ENCODE measurements at places on chromosomes 12 and 14.

- no peak for DNase-seq
Observed at GRCh38 chr12:461425-461824, 1.7 kb downstream of the B4GALNT3 start.

DNA sequence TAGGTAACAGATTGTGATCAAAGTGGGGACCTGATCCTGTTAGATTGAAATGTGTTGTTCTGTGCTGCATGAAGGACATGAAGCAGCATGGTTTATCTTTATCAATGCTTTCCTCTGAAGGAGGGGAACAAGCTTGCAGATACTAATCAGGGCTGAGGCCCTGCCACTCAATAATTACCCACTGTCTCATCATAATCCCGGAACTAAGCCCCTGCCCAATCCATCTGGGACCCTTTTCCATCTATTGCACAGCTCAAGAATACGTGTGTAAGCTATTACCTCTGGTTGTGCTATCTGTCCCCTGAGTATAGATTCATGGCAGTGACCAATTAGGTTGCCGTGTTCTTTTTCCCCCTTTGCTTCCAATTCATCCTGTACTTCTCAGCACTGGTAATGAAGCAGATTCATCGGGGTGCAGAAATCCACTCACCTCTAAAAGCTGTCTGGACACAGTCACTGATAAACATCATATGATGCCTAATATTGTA, 67.8 kb downstream of the OTX2 start:
- no peak for DNase-seq

GRCh38 chr14:69468949-69469348, 15.6 kb upstream of the PLEKHD1 start:
- no peak for DNase-seq

DNA sequence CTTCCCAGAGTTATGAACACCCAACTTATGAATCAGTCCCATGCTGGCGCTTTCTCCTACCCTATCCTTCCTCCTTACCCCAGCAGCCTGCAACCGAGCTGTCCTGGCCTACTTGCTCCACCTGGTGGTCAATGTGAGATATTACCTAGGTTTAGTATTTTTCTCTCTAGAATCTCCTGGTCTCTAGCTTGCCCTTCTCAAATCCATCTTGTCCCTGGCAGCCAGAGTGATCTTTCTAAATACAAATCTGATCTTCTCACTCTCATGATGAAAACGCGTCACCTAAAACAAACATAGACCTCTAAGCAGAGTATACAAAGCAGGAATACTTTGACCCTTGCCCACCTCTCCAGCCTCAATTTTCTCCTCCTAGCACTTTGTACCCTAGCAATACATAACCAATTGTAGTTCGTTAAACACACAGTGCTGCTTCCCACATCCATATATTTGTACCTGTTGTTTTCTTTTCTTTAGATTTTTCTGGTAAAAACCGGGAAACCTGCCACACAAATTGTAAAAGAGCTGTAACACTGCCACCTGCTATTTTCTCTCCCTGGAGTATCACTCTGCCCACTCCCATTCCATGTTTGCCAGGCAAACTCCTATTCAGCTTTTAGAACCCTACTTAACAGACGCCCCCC, 20.0 kb upstream of the TCP11L2 start:
- DNase-seq: no peak

GRCh38 chr12:56317675-56318074, 1.9 kb upstream of the CNPY2 start:
- DNase-seq: no peak

DNA sequence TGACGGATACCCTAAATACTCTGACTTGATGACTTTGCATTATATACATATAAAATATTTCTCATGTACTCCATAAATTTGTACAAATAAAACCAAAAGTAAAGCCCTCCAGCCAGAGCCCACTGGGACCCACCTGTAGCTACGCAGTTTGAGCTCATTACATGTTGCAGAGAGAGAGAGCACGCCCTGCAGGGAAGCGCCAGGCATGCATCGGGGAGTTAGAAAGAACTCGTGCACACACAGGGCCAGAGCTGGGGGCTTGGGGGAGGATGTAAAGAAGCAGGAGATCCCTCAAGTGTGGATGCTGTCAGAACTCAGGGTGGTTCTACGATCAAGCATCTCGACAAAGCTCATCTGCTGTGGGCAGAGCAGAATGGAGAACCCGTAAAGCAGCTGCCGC, 178.5 kb upstream of the RTL1 start:
- DNase-seq: no peak

- peak; percentile 56 for DNase-seq
Observed at GRCh38 chr12:131830335-131830913, 2.2 kb downstream of the MMP17 start.

DNA sequence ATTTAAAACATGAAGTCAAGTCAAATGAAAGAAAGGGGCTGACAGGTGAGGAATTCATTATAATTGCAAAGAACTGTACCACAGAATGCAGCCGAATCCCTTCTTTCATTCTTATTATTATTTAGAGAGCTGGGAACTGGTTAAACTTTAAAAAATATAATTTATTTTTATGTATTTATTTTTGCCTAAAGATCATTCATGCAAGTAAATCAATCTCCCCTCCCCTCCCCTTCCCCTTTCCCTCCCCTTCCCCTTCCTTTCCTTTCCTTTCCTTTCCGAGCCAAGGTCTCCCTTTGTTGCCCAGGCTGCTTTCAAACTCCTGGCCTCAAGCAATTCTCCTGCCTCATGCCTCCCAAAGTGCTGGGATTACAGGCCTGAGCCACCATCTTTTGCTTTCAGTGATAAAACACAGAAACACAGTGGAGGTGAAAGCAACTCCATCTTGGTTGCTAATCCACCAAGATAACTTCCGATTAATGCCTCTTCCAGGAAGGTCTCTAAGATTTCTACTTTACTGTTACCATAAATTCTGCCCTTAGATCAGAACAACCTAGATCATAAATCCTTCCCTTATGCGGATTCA, 6.0 kb upstream of the UBC start:
- no peak for DNase-seq

- DNase-seq: no peak
Observed at GRCh38 chr12:109462868-109463692, 14.0 kb downstream of the KCTD10 start.

DNA sequence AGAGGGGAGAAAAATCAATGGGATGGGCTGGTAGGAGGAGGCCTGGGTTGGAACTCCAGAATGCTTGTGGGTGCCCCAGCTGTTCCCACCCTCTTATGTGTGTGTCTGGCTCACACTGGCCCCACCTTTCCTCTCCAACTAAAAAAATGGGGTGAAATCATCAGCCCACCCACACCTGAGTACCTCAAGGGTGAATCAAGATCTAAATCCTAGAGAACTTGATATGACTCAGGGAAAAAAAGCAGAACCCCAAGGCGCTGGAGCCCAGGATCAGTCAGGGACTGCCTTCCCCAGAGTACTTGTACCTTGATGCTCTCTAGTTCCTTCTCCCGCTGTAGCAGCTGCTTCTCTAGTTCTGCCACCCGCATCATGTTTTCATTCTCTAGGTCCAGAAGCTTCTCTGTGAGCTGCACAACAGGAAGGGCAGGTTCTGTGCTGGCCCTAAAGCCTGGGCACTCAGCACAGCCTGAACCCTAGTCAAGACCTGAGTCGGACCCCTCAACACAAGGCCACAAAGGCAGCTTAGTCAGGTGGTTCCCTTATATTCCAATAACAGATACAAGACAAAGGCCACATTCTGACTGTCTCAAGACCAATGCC, 29.7 kb downstream of the PRPF40B start:
- DNase-seq: no peak

- no peak for DNase-seq
Observed at GRCh38 chr12:46356655-46357437, 15.7 kb downstream of the SLC38A2 start.

DNA sequence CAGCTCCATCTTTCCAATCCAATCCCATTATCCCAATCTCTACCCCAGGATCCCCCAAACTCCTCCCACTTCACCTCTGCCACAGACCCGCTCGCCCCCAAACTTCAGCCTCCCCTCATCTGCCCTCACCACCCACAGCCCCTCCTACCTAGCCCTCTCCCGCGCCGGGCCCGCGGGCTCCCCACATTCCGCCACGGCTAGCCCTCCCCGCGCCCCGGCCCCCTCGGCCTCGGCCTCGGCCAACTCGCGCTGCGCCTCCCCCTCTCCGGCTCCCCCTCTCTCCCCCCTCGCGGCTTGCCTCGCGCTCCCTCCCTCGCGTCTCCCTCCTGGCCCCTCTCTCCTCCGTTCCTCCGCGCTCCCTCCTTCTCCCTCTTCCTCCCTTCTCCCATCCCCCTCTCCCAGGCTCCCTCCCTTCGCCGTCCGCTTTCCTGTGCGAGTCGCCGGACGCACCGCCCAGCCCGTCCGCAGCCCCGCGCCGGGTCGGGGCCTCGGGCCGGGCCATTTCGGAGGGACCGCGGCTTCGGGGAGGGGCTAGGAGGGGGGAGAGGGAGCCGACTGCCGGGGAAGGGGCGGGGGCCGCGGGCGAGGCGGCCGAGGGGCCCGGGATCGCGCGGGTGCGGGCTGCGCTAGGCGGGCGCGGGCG, at the start of gene ATN1:
Gene ATN1, plus strand, starts transcription at position 581 of the 643 bp plus-strand sequence. CDS start 6,043 bp downstream, outside the sequence.
- DNase-seq: peak; percentile 24

DNA sequence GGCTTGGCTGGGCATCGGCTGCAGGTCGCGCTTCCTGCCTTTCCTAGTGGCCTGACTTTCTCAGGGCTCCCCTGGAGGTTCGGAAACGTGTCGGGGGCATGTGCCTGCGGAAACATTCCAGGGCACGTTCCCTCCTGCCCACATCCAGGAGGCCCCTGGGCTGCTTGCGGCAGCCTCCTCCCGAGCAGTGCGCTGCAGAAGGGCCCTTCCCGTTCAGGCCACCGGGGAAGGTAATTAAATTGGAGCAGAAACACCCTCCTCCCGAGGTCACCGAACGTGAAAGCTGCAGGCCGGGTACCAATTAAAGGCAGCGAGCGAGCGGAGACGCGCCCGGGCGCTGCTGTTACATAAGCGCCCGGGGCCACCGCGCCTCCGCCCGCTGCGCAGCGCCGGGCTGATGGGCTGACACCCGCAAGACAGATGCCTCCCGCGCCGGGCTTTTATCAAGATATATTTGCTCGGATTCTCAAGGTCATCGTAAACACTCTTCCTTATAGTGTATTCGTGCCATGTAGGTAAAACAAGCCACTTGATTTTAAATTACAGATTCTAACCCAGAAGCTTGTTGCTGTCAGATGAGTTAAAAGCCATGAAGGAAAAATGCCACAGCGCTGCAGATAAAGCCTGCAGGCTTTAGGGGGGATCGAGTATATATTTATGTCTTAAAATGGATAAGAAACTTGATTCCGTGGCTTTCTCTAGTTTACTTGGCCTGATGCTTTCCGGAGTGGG, 31.4 kb downstream of the SSPN start:
- peak; percentile 25 for DNase-seq

GRCh38 chr12:121240062-121240420, 30.1 kb downstream of the P2RX4 start:
- DNase-seq: no peak

GRCh38 chr14:35669782-35670181, 135.8 kb downstream of the INSM2 start:
- peak; percentile 96 for DNase-seq

DNA sequence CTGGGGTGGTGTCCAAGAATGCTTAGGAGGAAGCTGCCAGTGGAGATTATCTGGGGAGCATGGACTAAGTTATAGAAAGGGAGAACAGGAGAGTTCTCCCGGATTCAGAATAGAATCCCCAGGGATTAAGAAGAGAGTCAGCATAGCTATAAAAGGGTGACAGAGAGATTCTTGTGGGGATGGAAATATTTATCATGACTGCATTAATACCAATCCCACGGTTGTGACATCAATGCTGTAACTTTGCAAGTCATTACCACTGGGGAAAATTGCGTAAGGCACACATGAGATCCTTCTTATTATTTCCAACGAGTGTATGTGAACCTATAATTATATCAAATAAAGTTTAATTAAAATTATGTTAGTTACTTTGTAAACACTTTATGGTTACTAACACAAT, 447.9 kb upstream of the TMEM132C start:
- no peak for DNase-seq

DNA sequence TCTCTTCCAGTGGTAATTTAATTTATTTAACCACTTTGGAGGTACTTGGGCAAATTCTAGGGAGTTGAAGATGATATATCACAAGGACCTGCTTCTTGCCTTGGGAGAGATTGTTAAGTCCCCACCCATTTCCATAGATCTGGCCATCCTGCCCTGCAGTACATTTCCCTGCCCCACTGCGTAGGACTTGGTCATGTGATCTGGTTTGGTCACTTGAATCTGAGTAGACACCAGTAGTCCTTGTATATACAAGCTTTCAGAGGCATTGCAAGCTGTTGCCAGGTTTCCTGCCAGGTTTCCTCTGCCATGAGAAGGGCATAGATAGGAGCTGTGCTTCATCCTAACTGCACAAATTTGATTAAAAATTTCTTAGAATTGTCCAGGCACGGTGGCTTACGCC, 200.0 kb downstream of the ADAMTS20 start:
- no peak for DNase-seq

GRCh38 chr14:56147986-56148901, 30.0 kb downstream of the PELI2 start:
- DNase-seq: no peak

DNA sequence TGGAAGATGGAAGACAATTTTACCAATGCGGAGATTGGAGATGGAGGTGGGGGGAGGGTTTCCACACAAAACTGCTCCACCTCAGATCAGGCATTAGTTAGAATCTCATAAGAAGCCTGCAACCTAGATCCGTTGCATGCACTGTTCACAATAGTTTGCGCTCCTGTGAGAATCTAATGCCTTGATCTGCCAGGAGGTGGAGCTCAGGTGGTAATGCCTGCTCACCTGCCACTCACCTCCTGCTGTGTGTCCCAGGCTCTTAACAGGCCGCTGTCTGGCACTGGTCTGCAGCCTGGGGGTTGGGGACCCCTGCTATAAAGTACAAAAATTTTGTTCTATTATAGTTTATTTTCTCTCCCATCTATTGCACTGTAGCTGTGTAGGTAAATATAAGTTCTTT, 84.9 kb upstream of the FOXG1 start:
- no peak for DNase-seq

- DNase-seq: no peak
Observed at GRCh38 chr14:78135450-78135891, 34.7 kb upstream of the NRXN3 start.

GRCh38 chr14:94748667-94749347, 21.1 kb downstream of the GSC start:
- DNase-seq: peak; percentile 51

- no peak for DNase-seq
Observed at GRCh38 chr14:50766338-50766886, 64.5 kb downstream of the NIN start.

GRCh38 chr14:49594347-49595091, 4.2 kb upstream of the LRR1 start:
- DNase-seq: no peak

- peak; percentile 55 for DNase-seq
Observed at GRCh38 chr14:36665887-36666415, 4.3 kb downstream of the PAX9 start.

All from NCI-H510A treated with DMSO at 0.1 percent for 48 hours (cell line).